ENCODE measurements at places on chromosomes 5 and 9.

- no peak for DNase-seq
Observed at GRCh38 chr5:125134216-125135081, 388.0 kb upstream of the ZNF608 start.

GRCh38 chr5:116355819-116356601, 218.6 kb downstream of the SEMA6A start:
- no peak for DNase-seq

DNA sequence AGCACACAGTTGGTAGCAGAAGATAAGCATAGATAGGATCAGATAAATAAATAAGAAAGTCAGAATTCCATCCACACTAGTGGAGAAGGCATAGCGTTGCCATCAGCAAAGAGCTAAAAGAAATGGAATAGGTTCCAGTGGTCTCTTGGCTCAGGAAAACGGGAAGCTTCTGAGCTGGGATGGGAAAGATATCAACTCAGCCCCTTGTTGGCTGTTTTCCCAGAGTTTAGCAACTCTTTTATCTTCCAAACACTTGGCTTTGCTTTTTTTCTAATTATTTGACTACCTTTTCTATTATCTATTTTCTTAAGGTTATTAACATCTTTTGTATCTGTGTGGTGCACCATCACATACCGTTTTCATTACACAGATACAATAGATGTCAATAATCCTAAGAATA, 445.7 kb upstream of the TRPC7 start:
- DNase-seq = no peak

GRCh38 chr9:106857811-106858470, 5.0 kb upstream of the ZNF462 start:
- no peak for DNase-seq

GRCh38 chr9:86043999-86044398, 55.4 kb downstream of the GOLM1 start:
- DNase-seq = no peak

- no peak for DNase-seq
Observed at GRCh38 chr5:157599565-157599964, 24.0 kb upstream of the ADAM19 start.

- DNase-seq = no peak
Observed at GRCh38 chr5:93717162-93717561, 24.2 kb downstream of the POU5F2 start.

- no peak for DNase-seq
Observed at GRCh38 chr5:36664766-36665165, 58.4 kb downstream of the SLC1A3 start.

DNA sequence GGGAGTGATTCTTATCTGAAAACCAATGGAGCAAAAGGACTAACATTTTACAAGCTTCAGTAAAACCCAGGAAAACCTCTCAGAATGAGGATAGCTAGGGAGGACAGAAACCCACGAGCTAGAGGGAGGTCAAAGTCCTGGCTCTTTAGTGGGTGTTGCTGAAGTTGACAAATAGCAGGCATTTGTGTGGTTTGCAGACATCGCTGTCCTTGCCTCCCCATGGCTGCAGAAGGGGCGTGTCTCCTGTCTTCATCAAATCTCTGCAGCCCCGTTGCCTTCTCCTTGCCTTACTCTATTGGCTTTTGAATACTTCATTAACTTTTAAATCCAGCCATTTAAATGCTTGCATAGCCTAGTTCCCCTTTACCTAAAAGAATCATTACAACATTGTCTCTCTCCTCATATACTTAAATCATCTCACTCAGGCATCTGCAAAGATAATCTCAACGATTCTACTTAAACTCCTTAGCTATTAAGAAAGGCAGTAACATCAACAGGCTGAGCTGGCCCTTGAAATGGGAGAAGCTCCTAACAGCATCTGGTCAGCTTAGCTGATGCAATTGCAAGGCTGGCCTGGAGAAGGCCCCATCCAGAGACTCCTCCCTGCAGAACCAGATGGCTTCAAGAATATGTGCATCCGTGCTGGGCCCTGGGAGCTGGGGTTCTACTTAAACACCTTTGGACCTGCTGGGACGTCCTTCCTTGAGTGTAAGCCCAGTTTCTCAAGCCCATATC, 152.8 kb upstream of the TAS2R1 start:
- DNase-seq = no peak

- no peak for DNase-seq
Observed at GRCh38 chr9:127216888-127217217, 47.7 kb upstream of the GARNL3 start.

DNA sequence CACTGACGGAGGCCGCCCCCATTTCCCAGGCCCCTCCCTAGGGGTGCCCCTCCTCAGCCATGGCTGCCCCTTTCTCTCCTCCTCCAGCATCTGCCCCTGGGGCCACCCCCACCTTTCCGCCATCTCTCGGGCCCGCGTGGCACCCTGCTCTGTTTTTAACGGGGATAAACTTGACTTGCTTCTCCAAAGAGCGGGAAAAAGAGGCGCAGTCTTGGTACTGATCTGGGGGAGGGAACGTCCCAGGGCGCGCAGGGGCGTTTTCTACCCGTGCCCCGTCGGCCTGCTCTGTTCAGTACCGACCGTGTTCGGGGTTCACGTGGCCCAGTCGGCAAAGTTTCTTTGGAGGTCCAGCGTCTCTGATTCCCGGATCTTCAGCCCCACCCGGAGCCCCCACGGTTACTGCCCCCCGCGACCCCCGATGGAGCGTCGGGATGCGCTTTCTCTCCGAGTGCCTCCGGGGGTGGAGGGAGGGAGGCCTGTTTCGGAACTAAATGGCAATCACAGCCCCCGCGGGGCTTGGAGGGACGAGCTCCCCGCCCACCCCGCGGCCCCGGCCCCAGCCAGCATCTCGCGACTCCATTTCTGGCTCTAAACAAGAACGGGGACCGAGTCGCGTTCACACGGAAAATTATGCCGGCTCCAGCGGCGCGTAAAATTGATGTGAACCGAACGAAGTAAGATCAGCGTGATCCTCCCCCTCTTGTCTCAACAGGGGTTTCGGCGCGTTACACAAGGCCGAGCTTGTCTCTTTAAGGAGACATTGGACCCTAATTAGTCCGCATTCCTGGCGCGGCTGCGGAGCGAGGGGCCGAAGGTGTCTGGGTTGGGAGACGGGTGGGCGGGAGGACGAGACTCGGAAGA, 1.1 kb upstream of the TLE4 start:
- DNase-seq = peak; percentile 48

DNA sequence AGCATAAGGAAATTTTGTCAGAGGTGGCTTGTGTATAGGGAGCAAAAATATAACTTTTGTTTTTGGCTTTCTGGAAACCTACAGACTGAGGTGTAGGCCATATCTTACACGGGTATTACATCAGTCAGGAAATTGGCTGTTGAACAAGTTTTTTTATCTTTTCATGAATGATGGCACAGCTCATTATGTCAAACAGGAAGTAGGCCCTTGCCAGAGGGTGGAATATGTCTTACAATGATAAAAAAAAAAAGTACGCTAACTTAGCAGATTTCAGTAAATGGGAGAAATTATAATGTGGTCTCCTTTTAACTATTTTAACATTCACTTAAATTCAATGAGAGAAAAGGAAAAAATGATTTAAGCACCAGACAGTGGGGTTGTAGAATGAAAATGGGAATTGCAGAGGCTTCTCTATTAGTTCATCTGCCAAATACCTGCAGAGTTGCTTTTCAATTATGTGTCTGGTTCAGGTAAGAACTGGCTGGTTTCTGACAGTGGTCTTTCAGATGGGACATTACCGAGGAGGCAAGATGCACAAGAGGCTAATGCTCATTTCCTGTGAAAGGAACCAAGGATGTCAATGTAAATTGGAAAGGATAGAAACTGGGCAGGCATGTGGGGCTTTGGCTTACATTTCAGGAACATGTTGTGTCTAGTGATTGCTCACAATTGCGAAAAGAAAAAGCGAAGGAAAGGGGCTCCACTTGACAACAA, 169.9 kb downstream of the NNT start:
- DNase-seq = no peak

- no peak for DNase-seq
Observed at GRCh38 chr9:9170439-9171134, 1371.0 kb upstream of the DMAC1 start.

DNA sequence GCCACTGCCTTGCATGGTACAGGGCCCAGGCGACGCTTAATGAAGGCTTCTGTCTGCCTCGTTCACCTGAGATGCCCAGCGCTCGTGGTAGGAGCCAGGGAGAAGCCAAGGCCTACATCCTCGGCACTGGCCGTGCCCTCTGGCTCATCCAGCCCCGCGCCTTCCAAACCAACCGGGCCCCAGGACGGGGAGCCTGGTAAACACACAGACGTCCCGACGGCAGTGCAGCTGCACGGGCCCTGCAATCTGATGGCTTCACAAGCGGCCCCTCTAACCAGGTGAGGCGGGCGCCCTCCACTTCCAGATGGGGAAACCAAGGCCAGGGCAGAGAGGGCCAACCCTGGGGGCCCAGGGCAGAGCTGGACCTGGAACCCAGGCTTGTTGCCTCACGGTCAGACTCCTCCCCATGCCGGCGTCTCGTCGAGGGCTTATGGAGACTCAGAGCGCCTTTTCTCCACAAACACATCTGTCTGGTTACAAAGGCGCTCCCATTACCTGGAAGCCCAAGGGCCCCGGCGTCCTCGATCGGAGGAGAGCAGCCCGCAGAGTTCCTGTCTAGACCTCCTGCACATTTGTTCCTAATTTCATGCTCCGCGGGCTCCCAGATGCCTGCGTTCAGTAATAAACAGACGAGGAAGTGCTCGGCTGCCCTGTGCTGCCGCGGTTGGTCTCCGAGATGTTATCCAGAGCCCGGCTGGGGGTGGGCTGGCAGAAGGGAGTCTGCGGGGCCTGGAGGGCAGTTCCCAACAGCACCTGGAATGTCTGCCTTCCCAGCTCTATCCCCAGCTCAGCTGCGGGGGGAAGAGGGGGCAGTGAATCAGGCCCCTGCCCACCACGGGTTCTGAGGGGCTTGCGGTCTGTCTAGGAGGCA, 23.5 kb downstream of the FAM163B start:
- DNase-seq = no peak

DNA sequence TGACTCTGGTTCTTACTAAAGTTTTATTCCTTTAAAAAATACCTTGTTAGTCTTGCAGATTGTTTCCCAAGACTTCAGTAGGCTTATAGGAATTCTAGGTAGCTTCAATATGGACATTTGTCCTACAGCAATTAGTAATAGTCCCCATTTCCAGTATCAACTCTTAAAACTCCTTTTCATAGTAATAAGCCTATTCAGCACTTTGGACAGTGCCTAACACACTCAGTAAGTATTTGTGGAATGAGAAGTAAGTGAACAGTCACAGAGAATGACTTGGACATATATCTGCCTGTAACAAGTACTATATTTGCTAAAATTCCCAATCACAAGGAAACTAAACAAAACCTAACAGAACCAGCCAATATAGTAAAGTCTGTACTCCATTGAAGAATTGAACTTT, 1291.8 kb upstream of the DMAC1 start:
- DNase-seq = no peak

GRCh38 chr9:99405359-99405758, 183.3 kb downstream of the SEC61B start:
- no peak for DNase-seq

- no peak for DNase-seq
Observed at GRCh38 chr5:143207563-143208364, 195.7 kb downstream of the NR3C1 start.

DNA sequence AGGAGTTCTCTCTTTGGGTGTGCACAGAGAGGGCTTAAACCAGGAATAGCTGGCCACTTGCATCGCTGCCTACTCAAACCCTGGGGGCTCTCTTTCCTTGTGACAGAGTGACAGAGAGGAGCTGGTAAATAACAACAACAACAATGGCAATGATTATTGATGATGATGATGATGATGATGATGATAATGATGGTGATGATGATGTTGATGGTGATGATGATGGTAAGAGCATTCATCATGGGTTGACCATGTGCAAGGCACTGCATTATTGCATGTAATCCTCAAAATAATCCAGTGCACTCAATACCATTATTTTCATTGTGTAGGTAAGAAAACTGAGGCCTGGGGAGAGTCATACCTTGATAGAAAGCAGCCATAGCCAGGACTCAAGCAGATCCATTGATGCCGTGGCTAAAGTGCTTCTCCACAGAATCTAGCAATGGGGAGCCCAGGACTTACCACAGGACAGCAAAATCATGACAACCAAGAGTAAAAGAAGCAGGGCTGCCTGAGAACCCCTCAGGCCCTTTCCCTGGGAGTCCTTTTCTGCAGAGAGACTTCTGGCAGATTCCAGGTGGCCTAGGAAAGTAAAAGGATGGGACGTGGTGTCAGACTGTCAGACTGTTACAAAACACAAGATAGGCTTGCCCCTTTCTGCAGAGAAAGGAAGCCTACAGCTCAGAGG, 4.8 kb downstream of the FOXI1 start:
- DNase-seq = no peak

DNA sequence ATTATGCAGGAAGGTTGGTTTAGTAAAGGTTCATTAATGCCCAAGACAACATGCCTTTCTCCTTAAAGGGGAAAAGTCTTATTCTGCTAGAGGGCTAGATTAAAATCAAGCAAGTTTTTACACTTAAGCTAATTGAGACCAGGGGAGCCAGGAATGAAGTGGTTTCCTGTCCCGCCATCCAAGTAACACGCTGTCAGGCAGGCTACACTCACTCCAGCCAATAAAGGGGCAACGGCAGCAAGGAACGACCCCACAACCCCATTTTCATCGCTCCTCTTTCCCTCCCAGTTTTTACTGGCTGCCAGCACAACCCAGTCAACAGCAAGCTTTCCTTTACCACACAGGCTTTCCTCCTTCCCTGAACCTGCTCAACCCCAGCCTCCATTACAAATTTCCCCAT, 225.1 kb downstream of the DCP2 start:
- no peak for DNase-seq

- DNase-seq = no peak
Observed at GRCh38 chr5:172082180-172082579, 75.7 kb upstream of the FBXW11 start.

- no peak for DNase-seq
Observed at GRCh38 chr5:99037668-99038067, 108.9 kb upstream of the CHD1 start.

DNA sequence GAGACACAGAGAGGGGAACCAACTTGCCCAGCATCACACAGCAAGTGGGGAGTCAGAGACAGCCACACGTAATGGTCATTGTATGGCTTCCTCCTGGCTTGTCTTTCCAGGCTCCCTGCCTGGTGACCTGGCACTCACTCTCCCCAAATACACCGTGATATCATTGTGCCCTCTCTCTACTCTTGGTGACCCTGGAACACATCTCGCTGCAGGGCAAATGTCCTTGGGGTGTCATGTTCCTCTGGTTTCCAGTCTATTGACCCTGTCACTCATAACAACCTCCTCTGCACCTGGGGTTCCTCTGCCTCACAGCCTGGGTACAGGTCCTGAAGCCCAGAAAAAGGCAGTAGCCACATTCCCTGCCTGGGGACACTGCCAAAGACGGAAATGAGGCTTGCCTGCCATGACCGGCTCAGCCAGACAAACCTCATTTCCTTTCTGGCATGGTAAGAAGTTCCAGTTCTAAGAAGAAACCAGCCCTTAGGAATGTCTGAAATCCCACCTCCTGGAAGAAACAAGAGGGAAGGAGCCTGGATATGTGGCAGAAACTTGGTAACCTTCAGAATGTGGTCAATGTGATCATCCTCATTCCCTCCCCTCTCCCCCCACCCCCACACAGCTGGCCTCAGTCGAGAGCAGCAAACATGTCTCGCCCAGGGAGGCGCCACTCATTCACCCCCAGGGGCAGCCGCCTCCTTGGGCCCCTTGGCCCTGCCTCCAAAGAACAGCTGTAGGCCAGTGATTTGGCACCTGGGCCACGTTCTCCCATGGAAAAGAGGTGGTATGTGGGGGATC, 30.6 kb upstream of the SMU1 start:
- DNase-seq = no peak

- no peak for DNase-seq
Observed at GRCh38 chr5:122517091-122517490, 205.1 kb downstream of the SNCAIP start.
